ENCODE measurements at places on chromosomes 2 and 18. TPM values are rescaled to one million over a fixed set of nuclear protein-coding genes. Genes with fewer than 3 reads are reported as not detected.

DNA sequence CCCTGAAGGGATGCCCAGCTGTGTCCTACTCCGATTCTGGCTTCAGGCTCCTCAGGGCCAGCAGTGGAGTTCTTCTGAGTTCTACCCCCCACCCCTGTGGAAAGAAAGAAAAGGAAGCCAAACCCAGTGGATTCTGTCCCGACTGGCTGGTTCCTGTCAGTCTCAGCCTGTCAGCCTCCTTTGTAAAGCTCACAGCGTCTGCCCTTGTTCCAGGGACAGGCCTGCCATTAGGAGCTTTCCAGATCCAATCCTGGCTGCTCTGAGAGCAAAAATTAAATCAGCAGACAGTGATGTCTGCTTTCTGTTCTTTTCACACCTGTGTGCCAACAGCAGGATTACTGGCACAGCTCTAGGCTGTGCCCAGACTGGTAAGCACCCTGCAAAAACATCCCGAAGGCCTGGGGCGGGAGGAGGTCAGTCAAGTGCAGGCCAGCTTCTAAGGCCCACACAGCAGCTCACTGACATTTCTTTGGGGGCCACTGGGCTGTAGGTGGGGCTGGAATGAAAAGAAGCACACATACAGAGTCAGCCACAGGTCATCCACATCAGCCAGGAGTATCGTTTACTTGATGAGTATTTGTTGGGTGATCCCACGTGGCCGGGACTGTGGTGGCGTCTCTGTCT, 69.1 kb downstream of the EHD3 start:
- H3K27me3 ChIP-seq, result peaks cover 2% of the 10 kb centered on the region
- H3K4me3 ChIP-seq, result no peak overlapping the region
- no peak for DNase-seq
- H3K36me3 ChIP-seq, result no peaks in the 10 kb centered on the region
- H3K4me1 ChIP-seq, result no peaks in the 10 kb centered on the region

GRCh38 chr2:85768713-85769112, 14.9 kb downstream of the ATOH8 start:
- peaks cover 36% of the 10 kb centered on the region for H3K27me3 ChIP-seq
- DNase-seq, result no peak
- H3K4me3 ChIP-seq, result no peak overlapping the region

The ABCB11 gene
- not detected for total RNA-seq

- no peak for DNase-seq
- H3K36me3 ChIP-seq, result peaks cover 7% of the 10 kb centered on the region
Observed at GRCh38 chr2:158493458-158493857, 36.7 kb downstream of the PKP4 start.

DNA sequence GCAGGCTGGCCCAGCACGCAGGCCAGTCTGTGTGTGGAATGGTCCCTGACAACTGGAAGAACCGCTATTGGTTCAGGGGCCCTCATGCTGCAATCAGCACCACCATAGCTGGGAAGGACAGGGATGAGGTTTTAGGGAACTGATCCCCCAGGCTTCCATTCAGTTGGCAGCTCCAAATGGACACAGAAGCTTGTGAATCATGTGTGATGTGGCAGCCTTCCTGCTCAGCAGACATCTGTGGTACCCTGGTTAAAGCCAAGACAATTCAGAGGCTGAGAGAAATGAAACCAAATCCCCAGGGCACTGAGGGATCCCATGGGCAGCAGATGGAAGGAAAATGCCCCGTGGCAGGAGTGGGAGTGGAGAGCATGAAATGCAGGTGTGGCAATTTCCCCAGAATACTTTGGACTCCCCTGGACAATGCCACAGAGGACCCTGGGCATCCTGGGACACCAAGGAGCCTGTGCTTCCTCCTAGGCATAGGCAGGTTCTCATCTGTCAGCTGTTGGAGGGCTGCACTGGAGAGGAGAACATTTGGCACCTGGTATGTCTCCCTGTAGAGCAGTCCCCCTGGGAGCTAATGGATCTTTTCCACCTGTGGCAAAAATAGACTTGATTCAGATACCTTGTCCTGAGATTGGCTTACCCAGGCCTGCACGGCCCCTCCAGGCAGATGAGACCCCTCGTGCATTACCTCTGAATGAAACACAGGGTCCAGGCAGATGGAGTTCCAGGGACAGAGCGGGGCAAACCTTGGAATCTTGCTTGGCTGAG, 162.2 kb upstream of the BCL2L11 start:
- H3K4me3 ChIP-seq, result no peak overlapping the region
- peaks cover 17% of the 10 kb centered on the region for H3K27me3 ChIP-seq
- DNase-seq, result no peak
- no peak overlapping the region for H3K27ac ChIP-seq

- DNase-seq, result no peak
- H3K27ac ChIP-seq, result no peak overlapping the region
- no peaks in the 10 kb centered on the region for H3K36me3 ChIP-seq
- no peak overlapping the region for H3K4me3 ChIP-seq
- H3K27me3 ChIP-seq, result peaks cover 58% of the 10 kb centered on the region
Observed at GRCh38 chr2:235262750-235263149, 231.1 kb upstream of the AGAP1 start.

The SIGLEC15 gene
- total RNA-seq, result not detected

DNA sequence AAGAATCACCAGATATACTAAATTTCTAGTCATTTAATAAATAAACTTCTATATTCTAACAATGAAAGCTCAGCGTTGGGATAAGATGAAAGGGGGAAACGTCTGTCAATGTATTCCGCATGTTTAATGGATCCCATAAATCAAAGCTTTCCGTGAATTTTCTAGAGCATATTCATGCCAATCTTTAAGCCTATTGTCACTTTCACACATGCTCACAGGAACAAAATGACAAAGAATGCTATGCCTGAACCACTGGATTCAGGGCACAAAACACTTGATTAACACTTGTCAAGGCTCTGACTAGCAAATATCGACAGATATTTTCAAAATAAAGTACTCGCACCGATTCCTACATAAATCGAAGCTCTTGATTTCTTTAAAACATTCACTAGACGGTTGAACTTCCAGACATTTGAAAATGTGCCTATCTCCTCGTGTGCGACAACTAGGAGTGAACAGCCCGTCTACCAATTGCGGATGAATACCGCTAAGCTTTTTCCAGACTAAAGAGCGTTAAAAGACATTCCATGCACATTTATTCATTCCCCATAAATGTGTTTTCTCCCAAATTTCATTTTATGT, 1.8 kb downstream of the TLK1 start:
- H3K36me3 ChIP-seq, result peaks cover 6% of the 10 kb centered on the region
- H3K27ac ChIP-seq, result peak overlapping the region; percentile 98
- H3K27me3 ChIP-seq, result no peaks in the 10 kb centered on the region
- no peak for DNase-seq
- H3K4me3 ChIP-seq, result peak overlapping the region; percentile 95
- H3K4me1 ChIP-seq, result peaks cover 68% of the 10 kb centered on the region

The CIDEA gene
- total RNA-seq, result not detected

The SCN3A gene
- total RNA-seq, result 0.23 TPM
